ENCODE measurements at places on chromosomes 16 and 17. TPM values are rescaled to one million over a fixed set of nuclear protein-coding genes. Genes with fewer than 3 reads are reported as not detected.

The SPAG7 gene
- total RNA-seq: 46.4 TPM

- peak; percentile 26 for DNase-seq
- H3K27ac ChIP-seq: no peak overlapping the region
- H3K4me3 ChIP-seq: no peak overlapping the region
- peaks cover 72% of the 10 kb centered on the region for H3K27me3 ChIP-seq
Observed at GRCh38 chr17:38667099-38667786, 7.5 kb downstream of the EPOP start.

The KRT34 gene
- total RNA-seq: not detected

GRCh38 chr17:64978138-64978537 lies 58.9 kb upstream of the LRRC37A3 start:
- no peaks in the 10 kb centered on the region for H3K27me3 ChIP-seq
- H3K36me3 ChIP-seq: no peaks in the 10 kb centered on the region
- no peak overlapping the region for H3K27ac ChIP-seq

DNA sequence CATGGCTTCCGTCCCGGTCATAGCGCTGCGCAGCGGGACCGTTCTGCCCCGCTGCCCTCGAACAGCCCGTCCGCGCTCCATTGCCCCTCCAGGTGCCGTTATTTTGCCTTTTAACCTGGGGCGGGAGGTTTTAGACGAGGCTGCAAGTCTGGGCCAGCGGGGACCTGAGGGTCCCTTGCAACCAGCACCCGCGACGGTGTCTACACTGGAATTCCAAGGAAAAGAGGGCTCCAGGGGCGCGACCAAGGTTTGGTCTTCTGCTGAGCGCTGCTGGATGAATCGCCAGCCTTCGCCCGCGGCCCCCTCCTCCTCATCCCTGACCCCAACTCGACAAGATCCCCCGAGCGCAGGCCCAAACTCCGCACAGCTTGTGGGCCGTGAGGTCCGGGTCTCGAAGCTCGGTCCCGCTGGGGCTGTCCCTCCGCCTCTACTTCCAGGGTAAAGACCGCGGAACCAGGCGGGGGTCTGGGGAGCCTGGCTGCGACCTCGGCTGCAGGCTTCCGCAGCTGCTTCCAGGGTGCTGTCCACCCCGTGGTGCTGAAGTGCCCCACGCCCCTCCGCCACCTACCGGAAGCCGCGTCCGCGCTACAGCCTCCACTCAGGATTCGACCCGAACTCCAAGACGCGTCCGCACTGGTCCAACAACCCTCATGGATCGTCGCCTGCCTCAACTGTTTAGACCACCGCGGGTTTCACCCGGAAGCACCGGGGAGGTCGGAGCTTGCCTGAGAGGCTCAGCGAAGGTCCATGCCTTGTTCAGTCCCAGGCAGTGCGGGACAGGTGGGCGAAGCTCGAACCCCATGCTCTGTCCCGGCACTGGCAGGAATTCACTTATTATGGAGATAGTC lies 10.1 kb upstream of the CA4 start:
- H3K4me3 ChIP-seq: no peak overlapping the region
- H3K27ac ChIP-seq: no peak overlapping the region
- DNase-seq: peak; percentile 58
- peaks cover 40% of the 10 kb centered on the region for H3K4me1 ChIP-seq
- H3K27me3 ChIP-seq: peaks cover 16% of the 10 kb centered on the region

Measured in T-cell (primary cell).